ENCODE measurements at places on chromosomes 16 and 17.

GRCh38 chr17:489758-490329 lies 137.2 kb upstream of the RPH3AL start:
- no peak for DNase-seq

DNA sequence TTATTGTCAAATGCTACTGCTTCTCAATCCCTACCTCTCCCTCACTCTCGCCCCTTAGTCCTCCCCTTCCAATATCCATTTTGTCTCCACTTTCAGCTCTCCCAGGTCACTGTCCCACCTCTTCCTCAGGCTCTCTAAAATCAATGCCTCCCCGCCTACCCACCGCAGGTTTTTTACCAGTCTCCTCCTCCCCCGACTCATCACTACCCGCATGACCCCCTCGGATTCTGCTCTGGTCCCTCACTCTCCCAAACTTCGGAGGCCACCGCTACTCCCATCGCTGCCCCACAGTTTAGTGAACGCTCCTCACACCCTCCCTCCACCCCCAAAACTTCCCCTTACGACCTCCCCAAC lies 513 bp downstream of the CRLF3 start:
- DNase-seq = no peak

DNA sequence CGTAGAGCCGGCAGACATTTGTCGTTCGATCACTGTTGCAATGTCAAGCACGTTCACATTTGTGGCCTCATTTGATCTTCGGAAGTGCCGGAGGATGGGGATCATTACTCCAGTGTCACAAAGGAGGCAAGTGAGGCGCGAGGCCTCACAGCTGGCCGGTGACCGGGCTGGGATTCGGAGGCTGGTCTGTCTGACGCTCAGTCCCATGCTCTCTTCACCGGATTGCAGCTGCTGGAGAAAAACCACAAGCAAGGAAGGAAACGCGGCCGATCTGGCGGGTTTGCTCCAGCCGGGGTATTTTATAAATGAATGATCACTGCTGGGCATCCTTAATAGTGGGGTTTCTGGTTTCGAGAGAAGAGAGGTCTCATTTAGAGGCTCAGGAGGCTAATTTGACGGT lies 127.8 kb downstream of the OR1D5 start:
- DNase-seq = no peak

- DNase-seq = no peak
Measured at GRCh38 chr17:39595928-39596510, 11.7 kb downstream of the NEUROD2 start.

- DNase-seq = peak; percentile 74
Measured at GRCh38 chr17:57862694-57863667, 13.1 kb upstream of the MRPS23 start.

GRCh38 chr16:47571049-47571448 lies 109.9 kb downstream of the PHKB start:
- DNase-seq = no peak

GRCh38 chr16:4115209-4115948 lies 863 bp downstream of the ADCY9 start:
- DNase-seq = peak; percentile 21

DNA sequence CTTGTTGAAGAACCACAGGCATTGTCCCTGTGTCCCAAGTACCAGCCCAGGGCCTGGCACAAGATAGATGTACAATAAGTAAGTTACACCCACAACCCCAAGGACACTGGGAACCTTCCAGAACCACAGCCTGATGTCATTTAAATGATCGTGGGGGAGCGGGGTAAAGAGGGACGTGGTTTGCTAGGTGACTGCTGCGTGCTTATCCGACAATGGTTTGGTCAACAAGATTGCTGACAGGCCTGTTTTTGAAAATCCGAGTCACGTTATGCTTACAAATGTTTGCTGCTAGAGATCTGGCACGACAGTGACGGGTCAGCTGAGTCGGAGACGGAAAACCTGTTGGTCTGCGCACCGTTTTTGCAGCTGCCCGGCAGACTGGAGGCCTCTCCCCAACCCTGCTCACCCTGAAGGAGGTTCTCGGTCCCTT lies 22.8 kb downstream of the COTL1 start:
- no peak for DNase-seq

- no peak for DNase-seq
Measured at GRCh38 chr17:74603037-74603635, 11.1 kb upstream of the CD300LD start.

DNA sequence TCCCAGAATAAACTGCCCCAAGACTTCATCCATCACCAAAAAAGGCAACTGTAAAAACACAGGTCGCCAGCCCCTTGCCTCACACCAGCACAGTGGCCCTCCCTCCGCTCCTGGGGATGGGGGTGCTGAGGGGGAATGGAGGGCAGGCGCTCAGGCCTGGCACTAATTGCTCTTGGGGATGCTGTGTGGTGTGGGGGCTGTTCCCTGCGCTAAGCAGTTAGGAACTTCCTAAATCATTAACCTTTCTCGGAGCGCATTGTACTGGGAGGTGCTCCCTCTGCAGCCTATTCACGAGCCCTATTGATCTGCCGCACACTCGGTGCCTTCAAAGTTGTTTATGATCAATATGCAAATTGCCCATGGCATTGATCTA lies 199.9 kb downstream of the ZFHX3 start:
- no peak for DNase-seq
